ENCODE measurements at places on chromosomes 6 and 20.

GRCh38 chr20:31476643-31477215 lies 1.6 kb downstream of the REM1 start:
- no peak for DNase-seq

DNA sequence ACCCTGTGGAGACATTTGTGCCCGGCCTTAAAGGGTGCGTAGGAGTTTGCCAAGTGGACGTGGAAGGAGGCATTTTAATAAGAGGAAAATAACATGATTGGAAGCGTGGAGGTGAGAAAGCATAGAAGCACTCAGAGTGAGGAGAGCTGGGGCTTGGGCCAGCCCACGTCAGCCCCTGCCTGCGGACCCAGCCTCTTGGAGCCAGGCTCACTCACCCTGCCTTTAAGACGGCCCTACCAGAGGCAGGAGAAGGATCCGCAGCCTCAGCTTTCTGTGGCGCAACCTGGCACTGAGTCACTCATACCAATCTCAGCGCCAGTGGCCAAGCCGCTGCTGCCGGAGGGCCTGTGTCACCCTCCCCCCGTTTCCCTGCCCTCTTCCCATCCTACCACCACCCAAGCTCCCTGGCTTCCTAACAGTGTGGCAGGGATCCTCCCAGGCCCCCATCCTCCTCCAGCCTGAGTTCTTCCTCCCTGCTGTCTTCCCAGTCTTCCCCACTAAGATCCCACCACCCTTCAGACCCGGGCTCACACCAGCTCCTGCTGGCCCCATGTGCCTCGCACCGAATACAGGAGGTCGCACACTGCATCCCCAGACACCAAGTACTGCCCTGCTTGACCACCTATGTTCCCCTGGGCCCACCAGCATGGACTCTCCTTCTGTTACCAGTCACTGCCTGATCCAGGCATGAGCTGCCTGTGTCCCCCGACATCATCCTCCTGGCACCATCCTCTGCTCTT lies 285.2 kb downstream of the UST start:
- DNase-seq: peak; percentile 67

- DNase-seq: no peak
These were observed 70.1 kb upstream of the TULP4 start for GRCh38 chr6:158242071-158242606.

- no peak for DNase-seq
These were observed 172.0 kb downstream of the SCP2D1 start for GRCh38 chr20:18985551-18985950.

DNA sequence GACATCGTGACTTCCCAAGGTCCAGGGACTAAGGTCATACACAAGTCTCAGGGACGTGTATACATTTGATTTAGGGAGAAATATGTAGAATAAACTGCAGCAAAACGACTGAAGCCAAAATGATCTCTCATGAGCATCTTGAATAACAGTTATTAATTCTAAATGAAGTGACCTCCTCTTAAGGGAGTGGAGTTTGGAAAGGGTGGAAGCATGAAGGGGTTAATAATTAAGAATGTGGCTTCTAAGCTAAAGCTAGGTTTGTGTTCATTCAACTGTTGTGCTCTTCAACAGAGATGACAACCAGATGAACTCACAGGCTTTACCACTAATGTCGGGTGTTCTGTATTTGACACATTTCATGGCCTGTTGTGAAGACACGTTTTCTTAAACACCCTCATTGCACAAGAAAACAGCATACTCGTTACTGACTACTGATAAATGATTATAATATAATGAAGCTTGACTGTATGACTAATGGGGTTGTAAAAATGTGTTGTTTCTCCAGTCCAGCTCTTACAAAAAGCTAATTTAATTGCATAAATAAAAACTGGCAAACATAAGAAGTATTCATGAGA lies 1.5 kb downstream of the PPP1R14C start:
- no peak for DNase-seq

GRCh38 chr6:16548121-16548520 lies 213.1 kb downstream of the ATXN1 start:
- DNase-seq: no peak

GRCh38 chr6:167707686-167708500 lies 118.8 kb upstream of the AFDN start:
- DNase-seq: no peak

DNA sequence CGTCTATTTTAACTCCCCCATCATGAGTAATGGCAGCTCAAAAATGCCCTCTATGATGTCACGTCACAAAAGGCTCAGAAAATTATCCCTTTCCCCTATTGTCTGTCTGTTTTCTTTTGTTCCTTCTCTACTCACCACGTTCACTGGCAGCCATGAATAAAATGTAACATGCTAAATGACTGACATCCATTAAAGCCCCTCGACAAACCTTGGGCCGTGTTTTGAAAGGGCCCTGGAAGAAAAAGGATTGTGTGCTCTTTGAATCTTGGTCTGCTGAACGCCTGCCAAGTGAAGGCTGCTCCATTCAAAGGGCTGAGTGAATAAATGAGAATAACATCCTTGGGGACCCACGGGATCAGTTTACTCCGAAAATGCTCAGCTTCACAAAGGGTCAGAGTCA lies 118.7 kb downstream of the RPS12 start:
- DNase-seq: no peak

DNA sequence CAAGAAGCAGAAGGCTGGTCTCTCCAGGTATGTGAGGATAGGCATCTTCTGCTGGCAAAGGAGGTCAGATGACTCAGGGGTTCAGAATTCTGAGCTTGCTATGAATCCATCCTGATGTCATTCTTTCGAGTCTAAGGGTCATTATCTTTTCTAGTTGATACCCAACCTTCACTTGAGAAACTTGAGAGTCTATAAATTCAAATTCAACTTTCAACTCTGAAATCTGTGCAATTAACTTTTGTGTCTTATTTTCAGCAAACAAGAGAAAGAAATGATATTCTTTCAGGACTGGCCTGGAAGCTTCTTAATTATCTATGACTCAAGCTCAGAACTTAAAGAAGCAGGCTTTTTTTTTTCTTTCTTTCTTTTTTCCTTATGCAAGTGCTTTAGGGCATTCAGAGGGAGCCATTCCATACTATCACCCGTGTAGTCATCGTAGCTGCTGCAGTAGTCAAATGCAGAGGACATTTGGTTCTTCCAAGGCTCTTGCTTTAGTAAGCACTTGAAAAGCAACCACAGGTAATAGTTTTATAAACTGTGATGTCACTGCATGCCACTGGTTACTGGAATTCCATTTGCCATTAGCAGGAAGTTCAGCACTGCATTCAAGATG lies 93.0 kb downstream of the ADTRP start:
- no peak for DNase-seq

- DNase-seq: no peak
These were observed 153.7 kb downstream of the HACE1 start for GRCh38 chr6:104705916-104706442.

GRCh38 chr6:29737707-29738630 lies 14.7 kb downstream of the HLA-F start:
- peak; percentile 71 for DNase-seq

DNA sequence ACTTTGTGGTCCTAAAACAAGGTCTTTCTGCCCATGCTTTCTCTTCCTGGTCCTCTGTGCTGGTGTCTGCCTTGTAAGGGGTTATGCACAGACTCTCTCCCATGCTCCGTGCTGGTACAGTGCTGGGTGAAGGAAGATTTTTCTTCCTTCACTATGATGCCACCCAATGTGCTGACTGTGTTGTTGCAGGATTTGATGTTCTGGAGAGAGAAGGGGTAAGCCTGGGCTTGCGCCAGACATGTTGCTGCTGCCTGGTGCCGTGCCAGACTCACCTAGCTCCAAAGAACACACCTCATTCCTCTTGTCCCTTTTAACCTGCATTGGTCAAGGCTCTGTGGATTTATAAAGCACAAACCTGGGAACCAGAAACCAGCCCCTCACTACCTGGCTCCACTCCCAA lies 28.4 kb upstream of the ARMH2 start:
- DNase-seq: no peak

DNA sequence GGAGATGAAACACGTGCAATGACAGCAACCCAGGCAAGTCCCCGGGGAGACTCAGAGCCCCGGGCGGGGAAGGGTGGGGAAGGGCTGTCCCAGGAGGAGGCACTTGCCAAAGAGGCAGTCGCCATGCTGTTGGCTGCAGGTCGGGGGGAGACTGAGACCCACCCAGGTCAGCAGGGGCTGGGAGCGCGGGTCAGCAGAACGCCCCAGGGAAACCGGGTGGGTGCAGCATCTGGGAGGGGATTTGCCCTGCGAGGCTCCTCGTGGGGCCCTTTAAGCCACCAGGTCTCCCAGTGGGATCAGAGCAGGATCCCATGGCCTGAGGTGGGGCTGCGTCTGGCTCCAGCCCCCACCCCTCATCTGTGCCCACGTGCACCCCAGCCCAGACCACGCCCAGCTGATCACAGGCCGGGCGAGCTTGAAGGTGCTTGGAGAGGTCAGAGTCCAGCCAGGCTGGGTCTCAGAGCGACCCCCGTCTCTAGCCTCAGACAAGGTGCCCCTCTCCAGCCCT lies 65.5 kb downstream of the YTHDF1 start:
- DNase-seq: no peak

DNA sequence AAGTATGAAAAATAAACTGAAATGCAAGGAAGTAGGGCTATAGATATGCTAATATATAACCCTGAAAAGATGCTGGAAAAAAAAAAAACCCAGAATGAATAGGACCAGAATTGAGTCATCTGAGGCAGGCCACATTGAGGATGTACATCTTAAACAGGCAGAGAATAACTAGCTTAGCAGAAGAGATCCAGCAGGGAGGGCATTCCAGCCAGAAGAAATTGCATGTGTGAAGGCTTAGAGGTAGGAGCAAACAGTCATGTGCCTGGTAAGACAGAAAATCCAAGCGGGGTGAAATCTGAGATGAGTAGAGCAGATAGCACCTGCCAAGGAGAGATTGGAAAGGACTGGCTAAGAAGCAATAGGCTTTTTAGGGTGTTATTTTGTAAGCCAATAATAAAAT lies 2.6 kb downstream of the COL19A1 start:
- DNase-seq: no peak

DNA sequence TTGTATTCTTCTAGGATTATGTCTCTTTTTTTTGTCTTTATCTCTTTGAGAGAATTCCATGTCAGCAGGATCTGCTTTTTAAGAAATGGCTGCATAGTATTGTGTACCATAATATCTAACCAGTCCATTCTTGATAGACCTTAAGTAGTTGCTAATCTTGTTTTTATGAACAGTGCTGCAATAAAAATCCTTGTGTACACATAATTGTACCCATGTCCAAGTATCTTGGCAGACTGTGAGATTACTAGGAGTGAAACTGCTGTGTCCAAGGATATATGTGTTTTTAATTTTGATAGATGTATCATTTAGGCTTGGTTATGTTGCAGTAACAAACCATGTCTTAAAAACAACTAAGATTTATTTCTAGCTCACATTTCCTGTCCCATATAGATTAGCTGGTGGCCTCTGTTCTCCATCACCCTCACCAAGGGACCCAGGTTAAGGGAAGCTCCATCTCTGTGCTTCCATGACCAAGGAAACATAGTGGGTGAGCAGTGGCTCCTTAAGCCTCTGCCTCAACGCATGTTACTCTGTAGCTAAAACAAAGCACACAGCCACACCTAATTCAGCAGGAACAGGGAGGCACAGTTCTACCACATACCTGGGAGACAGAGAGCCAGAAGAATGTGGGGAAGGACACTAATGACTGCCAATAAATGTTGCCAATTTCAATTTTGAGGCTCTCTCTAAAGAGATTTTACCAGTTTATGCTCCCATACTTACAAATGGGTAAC lies 12.1 kb upstream of the SUMO4 start:
- no peak for DNase-seq

DNA sequence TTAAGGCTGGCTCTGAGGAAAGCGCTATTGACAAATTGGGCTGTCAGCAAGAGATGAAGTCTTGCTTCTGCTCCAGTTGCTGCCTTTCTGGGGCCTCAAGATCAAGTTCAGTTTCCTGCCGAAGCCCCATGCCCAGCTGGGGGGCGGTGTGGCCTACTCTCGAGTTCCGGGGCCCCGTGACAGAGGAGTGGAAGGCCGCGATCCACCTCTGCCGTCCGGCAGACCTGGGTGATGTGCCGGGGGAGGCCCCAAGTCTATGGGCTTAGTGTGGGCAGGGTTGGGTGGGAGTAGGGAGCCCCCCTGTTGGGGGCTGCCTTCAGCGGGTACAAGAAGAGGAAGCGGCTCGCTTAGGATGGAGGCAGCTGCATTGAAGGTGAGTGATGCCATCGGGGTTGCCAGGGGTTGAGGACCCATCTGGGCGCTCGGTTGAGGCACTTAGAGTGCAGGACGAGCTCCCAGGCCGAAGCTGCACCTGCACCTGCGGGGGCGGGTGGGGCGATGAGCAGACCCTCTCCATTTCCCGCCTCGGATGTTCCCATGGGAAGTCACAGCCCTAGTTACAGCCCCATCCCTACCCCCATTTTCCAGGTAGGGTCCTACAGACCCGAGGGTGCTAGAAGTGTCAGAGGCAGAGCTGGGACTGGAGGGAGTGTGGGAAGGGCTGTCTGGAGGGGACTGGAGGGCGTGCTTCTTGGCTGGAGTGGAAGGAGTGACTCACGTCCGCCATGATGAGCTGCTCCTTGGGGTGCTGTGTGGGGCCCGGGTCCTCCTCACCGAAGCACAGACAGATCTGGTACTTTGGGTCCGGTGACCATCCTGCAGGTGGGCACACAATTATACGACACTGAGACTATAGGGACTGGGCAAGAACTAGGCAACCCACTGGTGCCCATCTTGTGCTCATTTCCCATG lies 2.9 kb upstream of the FOXS1 start:
- no peak for DNase-seq
